Pons (tissue), 1 donor: ENCODE measurements at places on chromosomes 12 and 14.

- no peak for DNase-seq
These were observed 484 bp downstream of the PPP1CC start for GRCh38 chr12:110742096-110742717.

DNA sequence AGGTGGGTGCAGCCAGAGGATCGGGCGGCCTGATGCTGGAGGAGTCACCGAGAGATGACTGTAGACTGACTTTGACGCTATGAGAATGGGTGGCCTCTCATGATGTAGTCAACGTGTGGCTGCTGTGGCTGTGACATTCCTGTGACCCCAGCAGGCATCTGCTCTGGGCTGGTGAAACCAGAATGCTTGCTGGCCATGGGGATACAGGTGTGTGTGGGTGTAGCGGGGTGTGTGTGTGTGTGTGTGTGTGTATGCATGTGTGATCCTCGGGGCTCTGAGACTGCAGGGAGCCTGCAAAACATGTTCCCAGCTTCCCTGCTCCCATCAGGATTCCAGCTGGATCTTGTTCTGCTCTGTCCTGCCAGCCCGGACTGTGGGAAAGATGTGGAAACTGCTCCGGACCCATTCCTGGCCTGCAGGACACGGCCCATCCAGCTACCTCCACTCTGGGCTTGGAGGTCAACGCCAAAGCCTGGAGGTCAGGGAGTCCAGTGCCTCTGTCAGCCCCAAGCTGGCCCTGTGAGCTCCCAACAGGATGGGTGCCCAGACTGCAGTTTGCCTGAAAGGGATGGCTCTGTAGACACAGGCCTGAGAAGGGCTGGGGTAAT lies 18.8 kb upstream of the HHIPL1 start:
- DNase-seq, result no peak

DNA sequence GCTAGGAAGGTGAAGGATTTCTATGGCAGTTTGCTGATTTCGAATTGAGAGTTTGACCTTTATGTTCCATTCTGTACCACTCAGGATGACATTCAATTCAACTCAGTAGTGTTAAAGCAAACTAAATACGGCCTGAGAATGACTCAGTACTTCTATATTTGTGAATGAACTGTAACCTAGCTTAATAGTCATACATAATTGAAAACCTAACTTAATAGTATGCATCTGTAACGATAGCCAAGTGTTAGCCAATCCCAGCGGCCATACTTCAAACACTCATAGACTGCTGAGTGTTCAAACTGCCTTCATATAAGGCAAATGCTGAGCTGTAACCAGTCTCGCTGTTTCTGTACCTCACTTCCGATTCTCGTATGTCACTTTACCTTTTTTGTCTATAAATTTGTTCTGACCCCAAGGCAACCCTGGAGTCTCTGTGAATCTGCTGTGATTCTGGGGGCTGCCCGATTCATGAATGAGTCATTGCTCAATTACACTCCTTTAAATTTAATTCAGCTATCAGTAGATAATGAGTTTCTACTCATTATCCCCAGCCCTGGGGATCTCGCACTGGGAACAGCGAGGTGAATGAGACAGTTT lies 98.5 kb upstream of the SLC24A4 start:
- no peak for DNase-seq

- DNase-seq, result no peak
These were observed 134.7 kb downstream of the NOVA1 start for GRCh38 chr14:26463136-26463535.

DNA sequence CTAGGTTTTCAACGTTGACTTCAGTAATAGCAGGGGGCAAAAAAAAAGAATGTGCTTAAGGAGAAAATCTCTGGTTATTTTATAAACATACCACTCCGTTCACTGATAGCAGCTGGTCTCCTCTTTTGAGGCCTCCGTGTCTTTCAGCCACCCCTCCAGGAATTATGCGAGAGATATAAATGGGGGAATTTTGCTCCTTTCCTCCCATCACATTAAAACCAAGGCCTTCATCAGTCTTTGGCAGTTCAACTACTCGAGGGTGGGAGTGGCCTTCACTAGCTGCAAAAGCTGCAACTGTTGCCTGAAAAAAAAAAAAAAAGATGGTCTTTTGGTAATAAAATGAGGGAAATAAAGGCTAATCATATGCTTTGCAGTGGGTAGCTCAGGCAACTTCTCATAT lies 92.1 kb downstream of the LIN7A start:
- no peak for DNase-seq

DNA sequence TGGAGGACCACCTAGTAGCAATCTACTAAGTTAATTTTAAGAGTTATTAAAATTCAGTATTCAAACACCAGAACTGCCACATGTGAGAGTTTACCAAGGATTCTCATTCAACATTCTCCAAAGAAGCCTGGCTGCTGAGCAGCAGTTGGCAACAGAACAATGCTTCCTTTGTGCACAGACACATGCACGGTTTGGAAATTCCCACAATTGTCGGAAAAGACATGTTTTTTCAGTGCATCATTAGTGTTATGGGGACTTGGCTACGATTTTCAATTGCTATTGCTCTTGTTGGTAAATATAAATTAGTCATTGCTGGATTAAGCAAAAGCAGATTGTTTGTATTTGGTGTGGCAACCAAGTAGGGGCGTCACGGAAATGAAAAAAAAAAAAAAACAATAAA lies 22.2 kb downstream of the ST8SIA1 start:
- peak; percentile 94 for DNase-seq

- no peak for DNase-seq
These were observed 977 bp upstream of the TMEM120B start for GRCh38 chr12:121711361-121712189.

- no peak for DNase-seq
These were observed 251.2 kb downstream of the ACSS3 start for GRCh38 chr12:81329085-81329484.

- no peak for DNase-seq
These were observed 10.8 kb downstream of the PPFIBP1 start for GRCh38 chr12:27534765-27535161.

DNA sequence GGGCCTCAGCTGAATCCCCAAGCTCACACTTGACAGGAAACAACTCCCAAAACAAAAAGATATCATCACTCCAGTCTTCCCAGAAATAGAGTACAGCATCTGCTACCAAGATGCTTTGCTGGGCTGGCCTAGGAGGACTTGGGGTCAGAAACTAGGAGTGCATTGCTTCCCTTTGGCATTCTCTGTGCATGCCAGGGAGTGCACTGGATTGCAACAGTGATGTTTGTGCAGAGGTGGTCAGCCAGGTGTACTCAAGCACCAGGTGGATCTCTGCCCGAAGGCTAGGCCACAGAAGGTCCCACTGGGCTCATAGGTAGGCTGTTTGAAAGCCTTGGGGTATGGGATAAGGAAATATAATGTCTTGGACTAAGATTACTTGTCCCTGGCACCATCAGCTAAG lies 51.1 kb downstream of the RAB35 start:
- no peak for DNase-seq

GRCh38 chr12:1934831-1935230 lies 16.4 kb upstream of the CACNA2D4 start:
- DNase-seq, result no peak

DNA sequence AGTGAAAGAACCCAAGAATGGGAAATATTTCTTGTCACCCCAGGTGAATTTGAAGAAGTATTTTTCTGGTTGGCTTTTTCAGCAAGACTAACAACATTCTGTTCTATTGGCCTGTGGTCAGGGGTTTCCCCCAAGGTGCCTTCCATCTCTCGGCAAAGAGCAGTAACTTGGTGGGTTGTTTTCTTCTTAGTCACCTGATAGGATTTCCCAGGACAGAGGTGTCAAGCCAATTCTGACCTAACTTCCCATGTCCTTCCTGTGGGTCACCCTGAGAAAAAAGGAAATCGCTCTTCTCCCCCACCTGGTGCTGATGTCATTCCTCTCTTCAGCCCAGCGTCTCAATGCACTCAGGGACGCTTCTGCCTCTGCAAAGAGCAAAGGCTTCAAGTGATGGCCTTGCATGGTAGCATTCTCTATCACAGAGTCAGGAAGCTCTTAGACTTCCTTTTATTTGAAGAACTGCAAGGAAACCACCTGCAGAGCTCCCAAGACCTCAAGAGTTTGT lies 16.1 kb upstream of the IFNG start:
- DNase-seq, result no peak

DNA sequence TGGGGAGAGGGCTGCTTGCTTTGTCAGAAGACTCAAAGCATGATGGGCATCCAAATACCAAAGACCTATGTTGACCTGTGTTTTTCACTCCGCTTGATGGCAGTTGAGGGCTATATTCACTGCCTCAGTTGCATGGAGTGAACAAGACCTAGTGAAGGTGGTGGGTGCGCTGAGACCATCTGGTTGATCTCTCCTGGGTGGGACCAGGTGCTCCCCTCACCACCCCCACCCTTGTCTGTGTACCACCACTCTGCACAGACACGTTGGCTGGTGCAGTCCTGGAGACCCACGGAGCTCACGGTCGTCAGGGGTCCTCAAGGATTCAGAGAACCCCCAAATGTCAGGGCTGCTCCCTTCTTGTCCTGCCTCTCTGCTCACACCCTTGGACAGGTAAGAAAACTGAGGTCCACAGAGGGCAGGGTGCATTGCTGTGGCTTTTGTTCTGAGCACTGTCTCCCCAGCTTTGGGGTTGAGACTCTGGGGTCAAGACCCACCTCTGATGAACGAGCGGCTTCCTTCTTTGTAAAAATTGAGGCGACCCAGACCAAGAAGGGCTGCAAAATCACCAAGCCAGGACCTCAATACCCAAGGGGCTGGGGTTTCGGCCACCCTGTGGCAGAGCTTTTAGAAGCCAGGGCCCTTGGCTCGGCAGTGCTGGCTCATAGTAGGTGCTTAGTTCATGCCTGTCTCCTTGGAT lies 166.3 kb upstream of the RTL1 start:
- DNase-seq, result no peak

DNA sequence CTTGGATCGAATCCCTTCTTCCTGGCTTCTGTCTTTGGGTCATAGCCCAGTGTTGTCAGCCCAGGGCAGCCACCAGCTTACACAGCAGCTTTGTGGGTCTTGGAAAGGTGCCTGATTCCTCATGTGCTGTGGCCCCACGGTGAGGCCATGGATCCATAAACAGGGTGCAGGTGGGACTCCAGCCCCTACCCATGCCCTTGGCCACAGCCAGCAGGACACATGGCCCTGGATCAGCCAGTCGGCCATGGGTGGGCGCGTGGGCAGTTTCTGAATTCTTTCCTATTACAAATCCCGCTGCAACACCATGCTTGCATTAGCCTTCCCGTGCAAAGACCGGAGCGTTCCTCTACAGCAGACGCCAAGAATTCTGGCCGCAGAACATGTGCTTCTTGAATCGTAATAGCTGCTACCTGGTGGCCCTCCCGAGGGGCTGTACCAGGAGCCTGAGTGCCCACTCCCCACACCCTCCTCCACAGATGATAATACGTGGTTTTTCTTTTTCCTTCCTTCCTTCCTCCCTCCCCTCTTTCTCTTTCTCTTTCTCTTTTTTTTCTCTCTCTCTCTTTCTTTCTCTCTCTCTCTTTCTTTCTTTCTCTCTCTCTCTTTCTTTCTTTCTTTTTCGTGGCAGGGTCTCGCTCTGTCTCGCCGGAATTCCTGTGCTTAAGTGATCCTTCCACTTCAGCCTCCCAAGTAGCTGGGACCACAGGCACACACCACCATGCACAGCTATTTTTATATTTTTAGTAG lies 2.9 kb upstream of the MMP17 start:
- peak; percentile 27 for DNase-seq

- no peak for DNase-seq
These were observed 17.5 kb upstream of the SCARB1 start for GRCh38 chr12:124881123-124881522.

DNA sequence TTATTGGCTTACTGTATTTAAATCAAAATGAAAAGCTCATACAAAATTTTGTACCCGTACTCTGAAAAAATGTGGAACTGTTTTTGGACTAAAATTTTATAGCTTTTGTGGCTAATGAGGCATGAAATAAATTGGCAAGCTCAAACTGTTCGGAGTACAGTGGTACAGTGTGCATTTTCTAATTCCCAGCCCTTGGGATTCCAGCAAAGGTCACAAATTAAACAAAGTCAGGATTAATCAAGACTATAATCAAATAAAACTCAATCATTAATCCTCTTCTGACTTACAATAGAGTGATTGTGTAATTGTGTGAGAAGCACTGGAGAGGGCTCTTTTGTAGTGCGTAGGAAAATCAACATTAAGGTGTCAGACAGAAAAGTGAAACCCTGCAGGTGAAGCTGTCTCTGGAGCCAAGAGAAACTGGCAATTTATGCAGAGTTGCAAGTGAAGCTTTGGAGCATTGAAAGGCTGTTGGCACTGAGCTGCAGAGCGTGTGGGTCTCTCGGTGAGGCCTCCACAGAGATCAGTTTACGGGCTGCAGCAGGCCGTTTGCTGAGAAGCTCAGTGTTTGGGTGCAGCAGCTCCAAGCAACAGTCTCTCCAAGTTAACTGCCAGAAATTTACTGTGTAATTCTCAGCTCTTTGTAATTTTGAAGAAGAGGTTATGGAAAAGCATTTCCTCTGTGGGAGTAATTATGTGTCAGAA lies 275.9 kb downstream of the FBXL14 start:
- peak; percentile 57 for DNase-seq

GRCh38 chr12:105920161-105920684 lies 218.5 kb downstream of the NUAK1 start:
- DNase-seq, result peak; percentile 83

DNA sequence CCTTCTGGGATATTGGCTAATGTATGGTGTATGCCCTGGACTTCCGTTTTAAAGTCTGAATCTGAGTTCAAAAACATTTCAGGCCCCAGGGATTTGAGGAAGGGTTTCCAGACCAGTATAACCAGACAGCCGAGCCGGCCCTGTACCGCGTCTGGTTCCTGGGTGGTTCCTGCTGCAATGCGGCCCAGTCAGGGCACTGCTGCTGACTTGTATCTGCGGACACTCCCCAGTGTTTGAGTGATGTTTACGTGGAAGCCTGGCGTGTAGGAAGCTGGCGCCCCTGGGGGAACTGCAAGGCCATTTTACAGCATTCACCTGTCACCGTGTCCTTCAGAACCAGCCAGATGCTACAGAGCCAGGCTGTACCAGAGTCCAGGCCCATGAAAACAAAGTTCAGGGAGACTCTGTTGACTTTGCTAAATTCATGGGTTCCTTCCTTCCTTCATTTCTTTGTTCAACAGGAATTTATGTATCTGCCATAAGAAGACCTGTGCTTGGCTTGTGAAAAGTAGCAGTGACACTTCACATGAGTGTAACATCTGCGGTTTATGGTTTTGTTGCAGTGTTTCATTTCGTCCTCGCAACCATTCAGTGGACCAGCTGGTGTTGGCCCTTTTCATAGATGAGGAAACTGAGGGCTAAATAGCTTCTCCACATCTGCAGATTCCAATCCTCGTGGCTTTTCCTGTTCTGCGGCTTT lies 16.8 kb downstream of the EML1 start:
- no peak for DNase-seq

GRCh38 chr14:60819575-60819974 lies 85.0 kb downstream of the MNAT1 start:
- no peak for DNase-seq

DNA sequence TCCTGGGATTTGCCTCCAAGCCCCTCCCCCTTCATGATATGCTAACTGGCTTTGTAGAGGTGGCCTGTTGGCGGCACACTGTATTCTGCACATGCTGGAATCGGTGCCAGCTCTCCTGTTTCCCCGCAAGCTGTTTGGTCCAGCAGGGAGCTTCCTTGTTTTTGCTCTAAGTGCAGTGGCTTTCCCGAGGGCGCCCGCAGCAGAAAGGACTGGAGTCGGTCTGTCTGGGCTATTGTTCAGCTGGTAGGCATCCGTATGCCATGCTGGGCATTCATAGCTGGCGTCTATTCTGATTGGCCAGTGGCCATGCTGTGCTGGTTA lies 88.9 kb upstream of the MED13L start:
- DNase-seq, result no peak
